ENCODE measurements at places on chromosomes 11 and 22. TPM values are rescaled to one million over a fixed set of nuclear protein-coding genes. Genes with fewer than 3 reads are reported as not detected.

- no peak overlapping the region for H3K4me3 ChIP-seq
- no peak for DNase-seq
- no peaks in the 10 kb centered on the region for H3K27me3 ChIP-seq
- H3K4me1 ChIP-seq, result no peaks in the 10 kb centered on the region
- no peaks in the 10 kb centered on the region for H3K36me3 ChIP-seq
- H3K27ac ChIP-seq, result no peak overlapping the region
These were observed 81.6 kb downstream of the LRRC4C start for GRCh38 chr11:41377709-41378394.

The CNIH2 gene
- total RNA-seq, result 3.2 TPM

DNA sequence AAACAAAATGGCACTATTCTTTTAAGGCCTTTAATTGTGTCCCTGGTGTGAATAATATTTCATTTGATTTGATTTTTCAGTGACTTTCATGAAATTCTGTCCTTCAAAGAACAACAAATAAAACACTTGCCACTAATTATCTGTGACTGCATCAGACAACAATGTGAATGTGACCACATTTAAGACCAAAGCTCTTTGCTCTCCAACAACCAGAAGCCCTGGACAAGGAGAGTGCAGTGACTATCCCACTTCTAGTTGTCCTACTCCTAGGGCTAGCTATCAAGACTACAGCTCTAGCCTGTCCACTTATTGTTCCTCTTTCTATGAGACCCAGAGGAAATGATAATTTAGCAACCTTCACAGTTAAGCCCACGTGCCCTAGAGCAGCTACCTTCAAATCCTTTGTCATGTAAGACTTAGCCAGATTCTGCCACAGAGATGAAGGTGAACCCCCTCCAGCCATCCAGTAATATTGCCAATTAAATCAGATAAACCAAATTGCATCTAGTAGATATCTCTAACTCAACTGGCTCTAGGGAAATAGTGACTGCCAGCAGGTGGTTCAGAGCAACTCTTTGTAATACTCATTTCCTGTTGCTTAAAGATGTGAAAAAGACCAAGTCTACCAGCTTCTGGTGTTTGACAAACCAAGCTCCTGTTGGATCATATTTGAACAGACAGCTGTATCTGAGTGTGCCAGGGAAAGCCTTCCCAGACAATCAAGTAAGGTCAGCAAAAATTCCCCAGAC, 142.6 kb upstream of the BLID start:
- DNase-seq, result no peak
- H3K4me1 ChIP-seq, result peaks cover 6% of the 10 kb centered on the region
- no peaks in the 10 kb centered on the region for H3K36me3 ChIP-seq
- H3K27ac ChIP-seq, result no peak overlapping the region
- H3K4me3 ChIP-seq, result no peak overlapping the region

GRCh38 chr22:25663654-25664053, 78.3 kb upstream of the MYO18B start:
- H3K36me3 ChIP-seq, result no peaks in the 10 kb centered on the region
- no peak overlapping the region for H3K27ac ChIP-seq
- H3K27me3 ChIP-seq, result no peaks in the 10 kb centered on the region
- no peak for DNase-seq

GRCh38 chr11:95084509-95084908, 5.1 kb upstream of the ENDOD1 start:
- no peaks in the 10 kb centered on the region for H3K36me3 ChIP-seq
- DNase-seq, result no peak
- H3K4me3 ChIP-seq, result no peak overlapping the region
- no peaks in the 10 kb centered on the region for H3K27me3 ChIP-seq
- no peak overlapping the region for H3K27ac ChIP-seq

GRCh38 chr11:66974724-66975404, at the start of gene C11orf86:
Gene C11orf86 (plus strand): TSS chr11:66975304. CDS start chr11:66975363, 59 bp downstream.
- H3K4me1 ChIP-seq, result peaks cover 9% of the 10 kb centered on the region
- no peak within 1 kb of the TSS for H3K4me3 ChIP-seq
- DNase-seq, result no peak
- H3K36me3 ChIP-seq, result no peaks in the 10 kb centered on the region
- no peaks in the 10 kb centered on the region for H3K27me3 ChIP-seq

DNA sequence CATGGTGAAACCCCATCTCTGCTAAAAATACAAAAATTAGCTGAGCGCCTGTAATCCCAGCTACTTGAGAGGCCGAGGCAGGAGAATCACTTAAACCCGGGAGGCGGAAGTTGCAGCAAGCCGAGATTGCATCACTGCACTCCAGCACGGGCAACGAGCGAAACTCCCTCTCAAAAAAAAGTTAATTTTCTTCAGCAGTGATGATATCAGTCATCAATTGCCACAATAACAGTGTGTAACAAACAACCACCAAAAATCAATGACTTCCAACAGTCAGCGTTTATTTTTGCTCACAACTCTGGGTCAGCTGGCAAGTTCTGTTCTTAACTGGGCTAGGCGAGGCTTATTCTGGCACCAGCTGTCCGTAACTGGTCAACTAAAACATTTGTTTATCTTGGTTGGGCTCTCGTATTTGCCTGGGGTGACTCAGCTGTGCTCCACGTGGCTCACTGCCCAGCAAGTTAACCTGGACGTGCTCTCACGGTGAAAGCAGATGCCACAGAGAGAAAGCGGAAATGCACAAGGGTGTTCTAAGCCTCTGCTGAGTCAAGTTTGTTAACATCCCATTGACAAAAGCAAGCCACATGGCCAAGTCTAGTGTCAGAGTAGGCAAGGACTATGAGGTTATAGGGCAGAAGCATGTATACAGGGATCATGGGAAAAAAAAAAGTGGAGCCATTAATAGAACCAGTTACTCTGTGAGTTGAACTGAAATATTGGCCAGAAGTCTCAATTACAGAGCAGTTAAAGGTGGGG, 52.1 kb downstream of the LHFPL7 start:
- peaks cover 10% of the 10 kb centered on the region for H3K4me1 ChIP-seq
- peaks cover 5% of the 10 kb centered on the region for H3K36me3 ChIP-seq
- peak; percentile 94 for DNase-seq

GRCh38 chr22:27306771-27307170, 494.8 kb downstream of the MN1 start:
- H3K4me1 ChIP-seq, result no peaks in the 10 kb centered on the region
- DNase-seq, result no peak
- no peak overlapping the region for H3K4me3 ChIP-seq
- no peaks in the 10 kb centered on the region for H3K36me3 ChIP-seq

The KCNJ5 gene
- 1.5 TPM for total RNA-seq

GRCh38 chr11:120752668-120753067, 241.1 kb downstream of the GRIK4 start:
- no peaks in the 10 kb centered on the region for H3K36me3 ChIP-seq
- H3K4me1 ChIP-seq, result no peaks in the 10 kb centered on the region

GRCh38 chr22:31106001-31106571, 1.3 kb downstream of the SELENOM start:
- peaks cover 63% of the 10 kb centered on the region for H3K4me1 ChIP-seq
- peak overlapping the region; percentile 74 for H3K4me3 ChIP-seq
- H3K27me3 ChIP-seq, result no peaks in the 10 kb centered on the region
- no peak for DNase-seq
- peak overlapping the region; percentile 98 for H3K27ac ChIP-seq
- H3K36me3 ChIP-seq, result peaks cover 3% of the 10 kb centered on the region

GRCh38 chr22:38777087-38777671, 16.8 kb downstream of the DNAL4 start:
- no peak overlapping the region for H3K27ac ChIP-seq
- no peak overlapping the region for H3K4me3 ChIP-seq
- H3K27me3 ChIP-seq, result no peaks in the 10 kb centered on the region
- H3K4me1 ChIP-seq, result peaks cover 13% of the 10 kb centered on the region
- no peak for DNase-seq
